Large intestine (tissue), 12 donors: ENCODE measurements at places on chromosomes 13 and 19.

- no peak for DNase-seq
These were observed at the start of gene RGL3 for GRCh38 chr19:11418549-11419506. Gene RGL3 (minus strand): TSS chr19:11419314. CDS start chr19:11419278, 36 bp downstream.

DNA sequence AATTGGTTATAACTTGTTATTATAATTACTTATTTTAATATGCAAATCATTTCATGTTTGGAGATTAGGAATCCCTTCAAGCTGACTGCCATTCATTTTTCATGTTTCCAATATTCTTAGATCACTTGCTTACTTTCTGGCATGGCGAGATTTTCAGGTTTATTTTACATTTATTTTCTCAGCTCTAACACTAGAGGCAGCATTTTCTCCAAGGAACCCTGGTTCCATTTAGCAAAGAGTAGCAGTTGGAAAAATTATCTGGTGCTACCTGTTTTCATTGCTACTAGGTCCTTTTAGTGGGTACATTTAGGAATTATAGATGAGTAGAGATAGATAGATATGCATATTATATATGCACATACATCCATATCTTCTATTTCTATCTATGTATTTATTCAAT, 90.9 kb upstream of the TRPC4 start:
- no peak for DNase-seq

DNA sequence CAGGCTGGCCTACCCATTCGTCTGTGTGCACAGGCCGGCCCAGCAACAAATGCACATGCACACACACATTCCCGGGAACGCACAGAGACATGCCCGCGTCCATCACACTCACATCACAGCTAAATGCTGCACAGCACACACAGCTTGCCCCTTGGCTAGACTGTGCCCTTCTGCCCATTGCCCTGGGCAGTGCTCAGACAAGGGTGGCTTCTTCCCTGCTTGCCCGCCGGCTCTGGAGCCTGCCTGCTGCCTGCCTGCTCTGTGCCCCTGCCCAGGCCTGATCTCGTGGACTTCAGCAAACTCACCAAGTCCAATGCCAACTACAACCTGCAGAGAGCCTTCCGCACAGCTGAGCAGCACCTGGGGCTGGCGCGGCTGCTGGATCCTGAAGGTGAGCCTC, 30.4 kb downstream of the SPTBN4 start:
- no peak for DNase-seq

DNA sequence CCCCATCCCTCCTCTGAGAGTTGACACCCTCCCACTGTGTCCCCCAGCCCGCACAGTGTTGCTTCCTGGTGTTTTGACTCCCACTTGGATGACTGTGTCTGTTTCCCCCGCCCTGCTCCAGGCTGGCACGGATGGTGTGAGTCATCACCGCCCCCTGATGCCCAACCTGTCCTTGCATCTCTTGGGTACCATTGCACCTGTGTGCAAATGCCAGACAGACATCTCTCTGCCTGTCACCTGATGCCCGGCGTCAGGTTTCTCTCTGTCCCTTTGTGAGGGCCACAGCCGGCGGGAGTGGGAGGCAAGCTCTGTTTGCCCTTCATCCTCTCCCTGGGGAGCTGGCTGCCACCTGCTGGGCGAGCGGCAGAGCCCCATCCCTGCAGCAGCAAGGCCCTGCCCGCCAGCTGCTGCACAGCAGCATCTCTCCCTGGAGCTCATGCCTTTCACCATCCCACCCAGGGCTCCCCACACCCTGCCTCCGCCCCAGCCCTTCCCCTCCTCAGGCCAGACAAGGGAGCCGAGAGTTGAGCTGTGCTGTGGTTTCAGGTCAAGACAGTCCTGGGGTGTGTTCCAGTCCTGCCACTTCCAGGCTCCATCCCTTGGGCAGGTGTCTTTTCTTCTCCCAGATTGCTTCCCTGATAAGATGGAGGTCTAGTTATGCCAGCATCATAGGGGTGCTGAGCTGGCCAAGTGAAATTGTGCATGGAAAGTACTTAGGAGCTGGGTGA, 29.7 kb downstream of the NKPD1 start:
- peak; percentile 35 for DNase-seq

GRCh38 chr13:40651866-40652587, 14.4 kb downstream of the FOXO1 start:
- no peak for DNase-seq

GRCh38 chr19:28288572-28289264, 924.2 kb downstream of the UQCRFS1 start:
- no peak for DNase-seq

GRCh38 chr19:50058425-50058824, 32.6 kb downstream of the ZNF473 start:
- no peak for DNase-seq

DNA sequence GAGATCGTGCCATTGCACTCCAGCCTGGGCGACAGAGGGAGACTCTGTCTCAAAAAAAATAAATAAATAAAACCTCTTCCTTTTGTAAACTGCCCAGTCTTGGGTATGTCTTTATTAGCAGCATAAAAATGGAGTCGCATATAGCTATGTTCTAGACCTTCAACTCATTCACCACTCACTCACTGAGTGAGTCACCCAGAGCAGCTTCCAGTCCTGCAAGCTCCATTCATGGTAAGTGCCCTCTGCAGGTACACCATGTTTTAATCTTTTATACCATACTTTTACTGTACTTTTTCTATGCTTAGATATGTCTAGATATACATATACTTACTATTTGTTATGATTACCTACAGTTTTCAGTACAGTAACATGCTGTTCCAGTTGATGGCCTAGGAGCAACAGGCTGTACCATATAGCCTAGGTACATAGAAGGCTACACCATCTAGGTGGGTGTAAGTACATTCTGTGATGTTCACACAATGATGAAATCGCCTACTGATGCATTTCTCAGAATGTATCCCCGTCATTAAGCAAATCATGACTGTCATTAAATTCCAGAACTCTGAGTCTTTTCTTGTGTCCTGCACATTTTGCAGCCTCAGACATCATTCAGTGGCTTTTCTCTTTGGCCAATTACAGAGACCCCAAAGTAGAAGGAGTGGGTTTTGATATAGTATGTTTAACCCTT, 13.7 kb upstream of the FARP1 start:
- DNase-seq, result no peak

- no peak for DNase-seq
These were observed 179.8 kb downstream of the PRR20E start for GRCh38 chr13:57346786-57347185.

DNA sequence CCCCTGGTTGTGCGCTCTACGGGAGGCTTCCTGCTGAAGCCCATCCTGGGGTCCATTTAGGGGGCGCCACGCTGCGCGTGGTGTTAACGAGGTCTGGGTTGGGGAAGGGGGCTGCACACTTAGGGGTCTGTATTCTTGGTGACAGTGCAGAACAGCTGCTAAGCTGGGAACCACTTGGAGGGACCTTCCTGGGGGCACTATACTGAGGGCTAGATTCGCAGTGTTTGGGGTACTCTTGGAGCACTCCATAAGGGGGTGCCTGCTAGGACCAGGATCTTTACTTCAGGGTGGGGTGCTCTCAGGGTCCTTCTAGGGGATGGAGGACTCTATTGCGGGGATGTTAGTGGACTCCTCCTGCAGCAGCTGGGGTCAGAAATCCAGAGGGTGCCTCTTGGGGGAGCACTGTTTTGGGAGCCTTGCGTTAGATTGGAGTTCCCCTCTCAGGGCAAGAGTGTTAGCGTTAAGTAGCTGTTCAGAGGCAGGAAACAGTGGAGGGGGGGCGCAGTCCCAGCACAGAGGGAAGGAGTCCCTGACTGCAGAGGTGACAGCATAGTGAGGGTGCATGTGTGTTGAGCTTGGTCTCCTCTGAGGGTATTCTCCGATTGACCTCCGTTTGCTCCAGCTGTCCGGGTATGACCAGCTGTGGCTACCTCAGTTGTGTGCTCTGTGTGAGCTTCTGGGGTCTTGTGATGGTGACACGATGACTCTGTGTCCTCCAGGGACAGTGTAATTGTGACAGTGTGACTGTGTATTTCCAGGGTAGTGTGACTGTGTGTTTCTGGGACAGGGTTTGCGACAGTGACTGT, 1.1 kb downstream of the PDE4A start:
- DNase-seq, result no peak

- peak; percentile 61 for DNase-seq
These were observed 3.3 kb upstream of the RGL3 start for GRCh38 chr19:11422163-11423065.

DNA sequence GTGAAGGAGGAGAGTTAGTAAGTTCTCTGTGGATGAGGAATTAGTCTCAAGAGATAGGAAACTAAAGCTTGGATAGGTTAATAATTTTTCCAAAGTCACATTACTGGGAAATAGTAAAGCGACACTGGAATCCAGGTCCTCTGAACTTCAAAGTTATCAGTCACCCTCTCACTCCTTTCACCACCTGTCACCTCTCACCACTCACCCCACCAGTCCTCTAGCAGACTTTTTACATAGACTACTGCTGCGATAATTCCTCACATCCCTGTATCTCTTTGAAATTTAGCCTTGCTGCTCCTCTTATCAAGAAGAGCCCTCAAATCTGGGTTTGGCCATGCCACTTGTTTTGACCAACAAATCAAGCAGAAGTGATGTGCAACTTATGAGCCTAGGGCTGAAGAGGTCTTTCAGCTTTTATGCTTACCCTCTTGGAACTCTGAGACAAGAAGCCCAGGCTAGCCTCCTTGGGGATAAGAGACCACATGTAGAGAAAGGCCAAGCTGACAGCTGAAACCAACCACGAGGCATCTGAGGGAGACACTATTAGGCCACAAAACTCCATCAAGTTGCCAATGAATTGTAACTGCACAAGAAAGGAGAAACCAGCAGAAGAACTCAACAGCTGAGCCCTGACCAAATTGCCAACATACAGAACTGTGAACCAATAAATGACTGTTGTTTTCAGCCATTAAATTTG, 41.2 kb downstream of the STARD13 start:
- no peak for DNase-seq

DNA sequence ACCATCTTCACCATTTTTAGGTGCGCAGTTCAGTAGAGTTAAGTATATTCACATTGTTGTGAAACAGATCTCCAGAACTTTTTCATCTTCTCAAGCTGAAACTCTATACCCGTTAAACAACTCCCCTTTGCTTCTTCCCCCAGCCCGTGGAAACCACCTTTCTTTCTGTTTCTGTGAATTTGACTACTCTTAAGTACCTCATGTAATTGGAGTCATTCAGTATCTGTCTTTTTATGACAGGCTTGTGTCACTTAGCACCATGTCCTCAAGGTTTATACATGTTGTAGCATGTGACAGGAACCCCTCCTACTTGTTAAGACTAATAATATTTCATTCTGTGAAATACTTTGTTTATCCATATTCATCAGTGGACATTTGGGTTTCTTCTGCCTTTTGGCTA, 52.8 kb downstream of the TNFRSF19 start:
- no peak for DNase-seq

- DNase-seq, result no peak
These were observed 61.1 kb upstream of the MCF2L start for GRCh38 chr13:112907871-112908331.

DNA sequence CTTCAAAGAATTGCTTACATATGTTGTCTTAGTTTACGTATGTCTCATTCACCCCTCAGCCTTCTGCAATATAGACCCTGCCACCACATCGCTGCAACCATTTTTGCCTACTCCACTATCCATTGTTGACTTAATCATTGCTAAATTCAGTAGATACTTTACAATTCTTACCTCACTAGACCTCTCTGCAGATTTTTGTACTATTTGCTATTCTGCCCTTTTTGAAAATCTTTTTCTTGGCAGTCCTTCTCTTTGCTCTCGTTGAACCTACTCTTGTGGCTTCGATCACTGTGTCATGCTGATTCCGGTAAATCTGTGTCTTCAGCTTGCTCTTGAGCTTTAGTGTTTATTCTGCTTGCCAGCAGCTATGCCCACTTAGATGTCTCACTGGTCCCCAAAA, 81.2 kb downstream of the CDK8 start:
- DNase-seq, result no peak

GRCh38 chr13:83738407-83738806, 143.9 kb downstream of the SLITRK1 start:
- DNase-seq, result no peak

GRCh38 chr13:26219726-26220125, 2.4 kb downstream of the RNF6 start:
- DNase-seq, result no peak

GRCh38 chr13:71877256-71877653, 10.3 kb upstream of the DACH1 start:
- DNase-seq, result no peak

GRCh38 chr19:5050067-5050656, 81.2 kb downstream of the KDM4B start:
- no peak for DNase-seq

GRCh38 chr19:50486823-50487515, 10.3 kb upstream of the GARIN5A start:
- no peak for DNase-seq
